ENCODE measurements at places on chromosomes 5 and 9. TPM values are rescaled to one million over a fixed set of nuclear protein-coding genes. Genes with fewer than 3 reads are reported as not detected.

Gene HK3
- not detected for total RNA-seq

Gene STOM
- total RNA-seq = 226 TPM

Gene PRRX2
- total RNA-seq = 0.44 TPM

Gene ROR2
- total RNA-seq = under 0.01 TPM

Gene LHFPL2
- 24.4 TPM for total RNA-seq

Gene PDE4D
- total RNA-seq = 18.7 TPM

Gene LIFR
- 29.2 TPM for total RNA-seq

- no peak for DNase-seq
Measured at GRCh38 chr5:164175083-164175482, 669.7 kb downstream of the MAT2B start.

DNA sequence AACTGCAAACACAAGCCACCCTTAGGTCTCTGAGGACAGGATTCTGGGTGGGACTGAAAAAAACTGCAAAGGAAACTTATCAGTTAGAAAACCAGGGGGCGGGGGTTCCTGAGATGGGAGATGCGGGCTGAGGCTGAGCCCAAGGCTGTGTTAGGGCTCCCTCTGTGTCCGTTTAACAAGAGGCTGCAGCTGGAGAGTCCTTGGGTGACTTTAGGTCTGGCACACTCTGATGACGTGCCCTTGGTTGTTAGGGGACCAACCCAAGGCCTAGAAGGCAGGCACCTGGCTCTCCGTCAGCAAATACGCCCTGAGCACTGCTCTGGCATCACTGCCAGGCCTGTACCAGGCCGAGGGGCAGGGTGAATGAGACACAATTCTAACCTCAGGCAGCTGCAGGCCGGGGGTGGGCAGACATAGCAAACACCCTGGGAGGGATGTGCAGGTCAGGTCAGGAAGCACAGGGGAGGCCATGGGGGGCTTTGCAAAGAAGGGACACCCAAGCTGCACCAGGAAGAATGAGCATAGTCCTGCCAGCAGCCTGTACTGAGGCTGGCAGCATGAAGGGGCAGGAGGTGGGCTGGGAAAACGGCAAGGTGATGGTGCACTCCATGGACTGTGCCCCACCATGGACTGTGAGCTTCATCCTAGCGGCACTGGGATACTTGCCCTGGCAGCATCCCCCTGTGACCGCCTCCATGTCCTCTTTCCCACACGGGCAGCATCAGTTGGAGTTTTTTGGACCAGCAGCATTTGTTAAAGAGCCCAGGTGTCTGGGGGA lies 137.9 kb downstream of the GABBR2 start:
- no peak for DNase-seq

DNA sequence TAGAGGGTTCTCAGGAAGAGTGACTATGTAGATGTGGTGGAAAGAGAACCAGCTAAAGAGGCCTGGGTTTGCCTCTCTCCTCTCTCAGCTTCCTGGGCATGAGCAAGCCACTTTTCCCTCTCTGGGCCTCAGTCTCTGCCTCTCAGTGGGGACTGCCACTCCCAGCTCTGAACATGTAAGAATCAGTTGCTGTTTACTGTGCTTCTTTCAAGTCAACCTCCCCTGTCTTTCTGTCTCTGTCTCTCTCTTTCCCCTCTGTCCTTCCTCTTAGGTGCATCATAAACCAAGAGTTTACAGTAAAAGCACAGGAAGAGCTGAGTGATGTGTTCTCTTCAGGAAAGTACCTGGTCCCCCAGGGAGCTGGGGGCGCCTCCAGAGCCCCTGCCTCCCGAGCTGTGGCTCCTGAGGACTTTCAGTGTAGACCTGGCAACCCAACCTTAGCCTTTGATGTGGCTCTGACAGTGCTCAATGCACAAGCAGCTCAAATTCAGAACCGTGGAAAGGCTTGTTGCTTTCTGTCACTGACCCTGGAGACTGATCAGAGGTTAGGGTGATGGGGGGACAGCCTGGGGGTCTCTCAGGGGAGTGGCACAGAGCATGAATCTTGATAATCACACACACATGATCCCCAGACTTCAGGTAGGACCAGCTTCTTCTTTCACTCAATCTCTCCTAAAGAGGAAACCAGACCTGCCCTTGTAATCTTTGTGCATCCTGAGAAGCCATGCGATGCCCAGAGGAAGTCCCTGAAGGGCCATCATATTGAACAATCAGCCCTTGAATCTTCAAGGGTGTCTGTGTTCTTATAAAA lies 59.4 kb upstream of the TNFSF8 start:
- no peak for DNase-seq

GRCh38 chr5:164265566-164265965 lies 760.1 kb downstream of the MAT2B start:
- DNase-seq = no peak

GRCh38 chr5:151132963-151133362 lies 24.6 kb downstream of the ANXA6 start:
- DNase-seq = no peak

- no peak for DNase-seq
Measured at GRCh38 chr5:135031813-135032694, 2.0 kb downstream of the PITX1 start.

- no peak for DNase-seq
Measured at GRCh38 chr5:155029240-155029639, 15.7 kb downstream of the KIF4B start.

DNA sequence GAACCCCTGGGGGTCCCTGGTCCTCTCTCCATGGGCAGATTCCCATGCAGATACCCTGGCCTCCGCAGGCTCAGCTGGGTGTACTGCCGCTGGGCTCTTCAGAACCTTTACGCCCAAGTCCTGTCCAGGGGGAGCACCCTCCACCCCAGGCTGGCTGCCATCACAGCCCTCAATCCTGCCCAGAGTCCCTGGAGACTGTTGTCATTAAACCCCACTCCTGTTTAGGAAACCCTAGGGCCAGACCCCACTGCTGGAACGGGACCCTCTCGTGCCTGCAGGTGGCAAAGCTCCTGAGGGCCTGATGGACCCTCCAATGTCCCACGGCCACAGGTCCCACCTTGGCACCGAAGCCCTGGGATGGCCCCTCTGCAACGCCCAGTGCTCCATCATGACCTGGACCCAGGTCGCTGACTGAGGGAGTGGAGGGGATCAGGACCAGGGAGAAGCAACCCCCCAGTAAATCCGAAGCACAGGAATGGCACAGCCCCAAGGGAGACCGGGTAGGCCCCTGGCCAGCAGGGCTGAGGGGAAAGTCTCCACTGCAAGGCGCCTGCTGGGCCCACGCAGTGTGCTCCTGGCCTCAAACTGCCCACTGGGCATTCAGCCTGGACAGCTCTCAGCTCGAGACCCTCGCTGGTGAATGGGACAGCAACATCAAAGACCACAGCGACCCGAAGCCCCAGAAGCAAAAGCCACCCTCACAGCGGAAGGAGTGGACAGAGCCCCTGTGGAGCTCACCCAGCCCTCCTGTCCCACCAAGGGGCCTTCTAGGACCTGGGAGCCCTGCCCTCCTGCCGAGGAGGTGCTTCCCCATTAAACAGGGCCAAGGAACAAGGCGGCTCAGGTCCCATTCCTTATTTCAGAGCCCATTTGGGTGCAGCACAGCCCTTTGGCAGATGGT lies 8.3 kb downstream of the ZDHHC11B start:
- no peak for DNase-seq
